Stomach (tissue), 19 donors: ENCODE measurements at places on chromosomes 3 and 15. TPM values are rescaled to one million over a fixed set of nuclear protein-coding genes. Genes with fewer than 3 reads are reported as not detected.

GRCh38 chr15:63759752-63760151 is 74.0 kb downstream of the HERC1 start:
- no peak for DNase-seq

- DNase-seq = no peak
Measured at GRCh38 chr15:101427606-101428487, 61.7 kb downstream of the PCSK6 start.

DNA sequence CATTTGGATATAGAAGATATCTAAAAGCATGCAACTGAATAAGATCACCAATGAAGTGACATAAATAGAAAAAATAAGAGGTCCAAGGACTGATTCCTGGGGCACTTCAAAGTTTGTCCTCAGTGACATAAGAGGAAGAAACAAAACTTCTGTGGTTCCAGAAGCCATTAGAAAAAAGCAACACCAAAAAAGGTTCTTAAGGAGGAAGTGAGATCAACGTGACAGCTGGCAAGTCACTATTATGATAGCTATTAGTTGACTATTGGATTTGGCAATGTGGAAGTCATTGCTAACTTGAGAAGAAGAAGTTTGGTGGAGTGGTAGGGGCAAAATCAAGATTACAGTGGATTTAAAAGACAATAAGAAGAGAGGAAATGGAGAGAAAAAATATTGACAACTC is 1098.3 kb downstream of the NAALADL2 start:
- DNase-seq = no peak

MTHFS gene
- total RNA-seq = 31.0 TPM

NUSAP1 gene
- 53.9 TPM for total RNA-seq

FOXB1 gene
- not detected for total RNA-seq

- no peak for DNase-seq
Measured at GRCh38 chr3:158312560-158313141, 202.8 kb downstream of the RSRC1 start.

- no peak for DNase-seq
Measured at GRCh38 chr3:149179220-149179619, 42.4 kb downstream of the CP start.

DNA sequence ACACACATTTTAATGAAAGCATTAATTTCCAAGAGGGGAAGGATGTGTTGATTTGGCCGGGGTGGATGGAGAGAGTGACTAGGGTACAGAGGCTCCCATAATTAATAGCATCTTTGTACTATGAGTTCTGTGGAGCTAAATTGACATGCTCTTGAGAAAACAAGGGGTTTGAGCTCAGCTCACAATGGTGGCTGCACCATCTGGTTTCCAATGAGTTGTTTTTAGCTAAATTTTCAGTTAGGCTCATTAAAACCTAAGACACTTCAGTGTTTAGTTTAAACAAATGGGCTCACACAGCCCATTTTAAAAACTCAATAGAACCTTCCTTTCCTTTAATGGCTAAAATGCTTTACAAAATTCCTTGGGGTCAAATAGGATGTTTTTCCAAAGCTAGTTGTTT is 199.7 kb downstream of the TNIK start:
- DNase-seq = no peak

- DNase-seq = no peak
Measured at GRCh38 chr15:84898761-84899160, 14.3 kb downstream of the SLC28A1 start.

- no peak for DNase-seq
Measured at GRCh38 chr3:65484964-65485363, 553.8 kb downstream of the MAGI1 start.

DNA sequence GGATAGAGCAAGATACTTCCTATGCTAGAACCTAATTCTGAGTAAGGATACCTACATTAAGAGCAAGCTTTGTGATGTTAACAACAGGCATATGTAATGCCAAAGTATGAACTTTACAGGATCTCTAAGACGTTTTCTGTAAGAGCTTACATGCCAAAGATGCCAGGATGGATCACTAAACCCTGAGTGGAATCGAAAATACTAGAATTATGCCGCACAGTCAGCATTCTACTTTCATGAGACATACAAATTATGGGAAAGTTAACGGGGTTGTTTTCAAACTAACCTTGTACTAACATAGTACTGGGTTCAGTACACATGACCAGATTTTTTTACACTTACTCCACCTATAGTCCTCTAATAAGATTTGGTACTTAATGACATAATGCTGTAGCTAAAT is 55.1 kb downstream of the AAGAB start:
- DNase-seq = no peak

EDC3 gene
- 17.1 TPM for total RNA-seq

DNA sequence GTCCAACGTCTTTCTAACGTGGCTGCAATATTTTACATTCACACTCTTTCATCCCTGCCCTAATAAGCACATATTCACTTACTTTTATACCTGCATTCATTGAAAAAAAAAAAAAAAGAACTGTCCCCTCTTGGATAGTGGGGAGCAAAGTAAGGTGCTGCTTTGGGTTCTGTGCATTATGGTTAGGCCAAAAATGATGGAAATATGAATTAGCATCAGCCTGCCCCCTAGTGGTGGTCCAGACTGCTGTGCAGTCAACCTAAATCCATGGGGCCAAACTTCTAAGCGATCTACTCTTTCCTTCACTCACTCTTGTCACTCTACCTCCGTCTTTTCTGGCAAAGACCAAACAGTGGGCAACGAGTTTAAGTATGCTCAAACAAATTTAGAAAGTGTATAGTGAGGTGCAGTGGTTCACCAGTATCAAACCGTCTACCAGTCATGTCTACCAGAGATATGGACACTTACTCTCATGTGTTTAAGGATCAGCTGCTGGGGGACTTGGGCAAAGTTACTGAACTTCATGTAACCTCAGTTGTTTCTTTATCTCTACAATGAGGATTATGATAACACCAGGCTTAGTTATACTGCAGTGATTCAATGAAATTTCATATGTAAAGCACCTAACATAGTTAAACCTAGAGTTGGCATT is 61.5 kb upstream of the GRM7 start:
- peak; percentile 61 for DNase-seq

CPEB1 gene
- not detected for total RNA-seq

GRCh38 chr15:58764468-58764867 is 6.6 kb upstream of the MINDY2 start:
- DNase-seq = no peak

DNA sequence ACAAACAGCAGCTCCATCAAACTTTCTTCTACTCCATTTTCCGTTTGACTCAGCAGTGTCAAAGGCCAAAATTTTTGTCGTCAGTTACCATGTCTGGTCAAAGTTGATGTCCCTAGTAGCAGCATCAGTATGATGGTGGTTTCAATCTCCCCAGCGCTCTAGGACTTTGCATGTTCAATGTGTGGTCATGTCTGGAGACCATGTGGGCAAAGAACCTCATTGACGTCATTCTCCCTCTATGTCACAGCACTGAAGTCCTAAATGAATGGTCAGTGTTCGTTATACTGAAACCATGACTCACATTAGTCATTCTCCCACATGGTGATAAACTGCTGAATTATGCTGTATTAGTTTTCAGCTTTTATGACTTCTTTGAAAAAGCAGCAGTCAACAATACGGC is 23.2 kb downstream of the SHC4 start:
- DNase-seq = no peak

MESP2 gene
- not detected for total RNA-seq

DNA sequence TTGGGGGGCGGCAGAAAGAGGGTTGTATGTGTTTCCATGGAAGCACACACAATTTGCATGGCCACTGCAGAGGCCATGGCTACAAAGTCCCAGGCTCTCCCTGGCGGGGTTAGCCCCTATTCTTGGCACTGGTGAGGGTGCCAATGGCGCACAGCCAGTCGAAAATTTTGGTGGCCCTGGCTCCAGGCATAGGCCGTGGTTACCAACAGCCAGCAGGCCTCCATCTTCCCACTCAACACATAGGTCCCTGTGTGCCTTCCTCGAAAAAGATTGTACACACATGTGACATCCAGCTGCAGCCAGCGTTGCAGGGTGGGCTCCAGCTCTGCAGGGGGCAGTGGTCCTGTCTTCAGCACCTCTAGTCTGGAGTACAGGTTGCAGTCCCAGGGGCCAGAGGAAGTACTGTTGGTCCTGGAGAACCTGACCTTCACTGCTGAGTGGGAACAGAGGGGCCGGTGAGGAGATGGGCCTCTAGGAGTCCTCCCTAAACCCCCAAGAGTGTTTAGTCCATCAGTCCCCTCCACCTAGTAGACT is 7.1 kb downstream of the P4HTM start:
- DNase-seq = no peak

- no peak for DNase-seq
Measured at GRCh38 chr3:80439490-80439889, 671.7 kb upstream of the ROBO1 start.

RBPMS2 gene
- total RNA-seq = 2.3 TPM

- DNase-seq = no peak
Measured at GRCh38 chr15:99995543-99995942, 262.3 kb upstream of the LYSMD4 start.

DNA sequence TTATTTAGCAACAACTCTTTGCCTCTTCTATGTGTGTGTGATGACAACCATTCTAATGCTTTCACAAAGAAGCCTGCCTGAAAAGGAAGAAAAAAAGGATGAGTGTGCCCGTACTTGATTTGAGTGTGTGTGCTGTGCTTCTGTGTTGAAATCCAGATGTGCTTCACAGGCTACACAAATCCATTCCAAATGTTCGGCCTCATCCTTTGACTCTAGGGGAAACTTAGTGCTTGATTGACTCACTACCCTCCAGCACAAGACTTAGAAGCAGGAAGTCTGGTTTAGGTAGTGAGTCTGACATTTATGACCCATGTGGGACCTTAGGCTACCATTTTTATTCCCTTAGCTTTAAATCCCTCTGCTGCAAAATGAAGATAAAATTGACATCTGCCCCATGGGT is 108.8 kb upstream of the PLAAT1 start:
- no peak for DNase-seq

GP9 gene
- total RNA-seq = not detected

GRCh38 chr3:128343287-128344051 is 123.2 kb downstream of the DNAJB8 start:
- peak; percentile 47 for DNase-seq

IL5RA gene
- not detected for total RNA-seq

DNA sequence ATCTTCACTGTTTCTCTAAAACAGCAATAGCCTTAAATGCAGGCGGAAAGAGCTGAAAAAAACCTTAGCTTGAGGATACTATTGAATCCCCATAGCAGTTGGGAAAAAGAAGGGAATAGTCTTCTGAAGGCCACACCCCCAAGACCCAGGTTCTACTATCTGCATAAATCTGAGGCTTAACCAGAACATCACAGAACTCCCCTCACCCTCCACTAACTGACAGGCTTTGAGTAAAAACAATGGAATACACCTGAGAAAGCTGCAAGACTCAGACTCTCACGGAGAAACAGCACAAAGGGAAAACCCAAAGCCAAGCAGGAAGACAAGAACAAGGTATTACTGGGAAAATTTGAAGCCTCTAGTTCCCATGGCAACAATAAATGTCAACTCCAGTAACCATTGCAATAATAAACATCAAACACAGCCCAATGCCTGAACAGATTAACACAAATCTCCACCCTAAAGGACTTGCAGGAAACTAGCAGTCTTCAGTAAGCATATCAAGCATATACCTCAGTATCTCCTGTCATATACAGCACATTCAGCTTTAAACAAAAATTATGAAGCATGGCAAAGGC is 56.4 kb downstream of the TMCC1 start:
- DNase-seq = peak; percentile 55

- no peak for DNase-seq
Measured at GRCh38 chr3:106305127-106305526, 436.3 kb upstream of the CBLB start.

DNA sequence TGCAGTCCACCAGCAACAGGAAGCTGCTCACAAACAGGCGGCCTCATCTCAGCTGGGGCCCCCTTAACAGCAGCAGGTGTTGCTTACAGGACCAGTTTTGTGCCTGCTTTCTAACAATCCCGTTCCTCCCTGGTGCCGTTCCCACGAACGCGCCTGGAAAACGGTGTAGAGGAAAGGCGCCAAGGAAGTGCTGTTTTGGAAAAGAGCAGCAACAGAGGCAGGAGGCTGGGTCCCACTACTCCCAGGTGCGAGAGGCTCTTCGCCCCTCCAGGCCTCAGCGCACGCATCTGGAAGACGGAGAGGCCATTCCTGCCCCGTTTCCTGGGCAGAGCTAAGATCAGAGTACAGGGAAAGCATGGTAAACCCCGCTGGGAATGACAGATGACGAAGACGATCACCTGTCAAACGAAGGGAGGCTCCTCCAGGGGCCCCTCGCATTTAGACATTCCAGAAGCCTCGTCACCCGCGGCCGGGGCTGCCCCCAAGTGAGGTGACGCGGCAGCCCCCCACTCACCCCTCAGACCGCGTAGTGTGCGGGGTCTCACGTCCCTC is 603 bp downstream of the SCAPER start:
- DNase-seq = peak; percentile 28

DNA sequence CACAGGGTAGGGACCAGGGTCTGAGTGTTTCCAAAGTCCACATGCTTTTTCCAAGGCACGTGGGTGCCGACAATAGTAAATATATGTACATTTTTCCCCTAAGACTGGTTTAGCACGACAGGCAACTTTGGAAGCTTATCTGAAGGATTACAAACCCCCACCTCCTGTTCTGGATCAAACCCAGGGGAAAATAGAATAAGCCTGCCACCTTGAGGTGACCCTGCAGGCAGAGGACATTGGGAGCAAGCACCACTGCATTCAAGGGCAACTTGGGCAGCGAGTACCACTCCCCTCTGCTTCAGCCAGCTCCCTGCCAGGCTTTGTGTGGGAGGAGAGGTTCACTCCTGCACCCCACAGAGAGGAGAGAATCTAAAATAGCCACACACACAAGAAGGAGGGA is 44.8 kb downstream of the KBTBD12 start:
- DNase-seq = peak; percentile 86

ECE2 gene
- not detected for total RNA-seq

TIMP4 gene
- total RNA-seq = 9.9 TPM

DNA sequence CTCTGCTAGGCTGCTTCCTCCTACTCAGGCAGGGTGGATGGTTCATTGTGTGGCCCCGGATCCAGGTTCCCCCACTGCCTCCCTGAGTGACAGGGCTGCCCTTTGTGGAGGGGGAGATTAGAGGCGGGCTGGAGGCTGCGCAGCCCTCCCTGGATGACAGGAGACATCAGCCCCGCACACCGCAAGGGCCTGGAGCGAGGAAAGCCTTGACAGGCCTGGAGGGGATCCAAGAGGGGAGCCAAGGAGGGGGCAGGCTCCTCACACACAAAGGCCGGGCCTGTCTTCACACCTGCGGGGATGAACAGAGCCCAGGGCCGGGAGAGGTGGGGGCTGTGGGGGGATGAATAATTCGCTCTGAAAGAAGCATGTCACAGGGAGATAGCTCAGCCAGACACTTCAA is 72.9 kb downstream of the RPN1 start:
- DNase-seq = no peak

- no peak for DNase-seq
Measured at GRCh38 chr15:58537033-58537432, 105.2 kb downstream of the LIPC start.

GRCh38 chr3:174159604-174160003 is 699.5 kb upstream of the NAALADL2 start:
- no peak for DNase-seq

- no peak for DNase-seq
Measured at GRCh38 chr15:23566651-23567050, 1.2 kb downstream of the MKRN3 start.
